ENCODE measurements at places on chromosomes 2 and 18.

DNA sequence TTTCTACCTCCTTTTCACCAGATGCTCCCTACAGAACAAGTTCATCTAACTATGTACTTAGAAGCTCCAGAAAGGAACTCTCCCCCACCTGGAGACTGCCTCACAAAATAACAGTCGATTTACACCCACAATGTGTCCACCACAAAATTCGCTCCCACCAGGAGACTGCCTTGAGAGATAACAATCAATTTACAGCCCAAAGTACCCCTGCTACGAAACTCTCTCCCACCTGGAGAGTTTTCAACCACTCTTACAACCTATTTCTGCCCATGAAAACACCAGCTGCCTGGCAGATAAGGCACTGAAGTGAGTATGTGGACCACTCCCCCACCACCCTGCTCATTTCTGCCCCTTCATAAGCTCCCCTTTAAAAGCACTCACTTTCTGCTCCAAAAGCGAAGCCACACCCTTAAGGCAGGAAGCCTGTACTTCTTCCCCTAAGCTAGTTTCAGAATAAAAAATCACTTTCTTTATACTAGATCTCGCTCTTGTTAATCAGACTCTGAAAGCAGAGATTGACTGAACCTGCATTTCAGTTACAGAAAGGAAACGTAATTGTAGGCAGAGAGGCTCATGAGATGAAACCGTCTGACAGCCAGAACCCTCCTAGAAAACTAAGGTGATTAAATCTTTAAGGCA, 94.4 kb upstream of the RBBP8 start:
- no peak for DNase-seq

DNA sequence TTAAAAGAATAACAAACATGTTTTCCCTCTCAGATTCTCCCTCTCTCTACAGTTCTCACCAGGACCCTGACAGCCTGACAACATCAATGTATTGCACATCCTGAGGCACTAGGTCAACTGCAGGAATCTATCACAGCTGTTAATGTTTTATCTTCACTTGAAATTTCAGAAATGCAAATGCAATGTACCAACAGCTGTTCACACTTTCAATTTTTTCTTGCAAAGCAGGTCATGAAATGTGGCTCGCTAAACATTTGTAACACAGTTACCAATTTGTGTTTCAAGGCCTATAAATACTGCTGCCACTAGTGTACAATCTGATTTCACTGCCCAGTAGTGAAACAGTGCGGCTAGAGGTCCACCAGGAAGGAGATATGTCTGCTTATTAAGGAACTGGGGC, 147.8 kb downstream of the EXOC6B start:
- DNase-seq, result no peak

DNA sequence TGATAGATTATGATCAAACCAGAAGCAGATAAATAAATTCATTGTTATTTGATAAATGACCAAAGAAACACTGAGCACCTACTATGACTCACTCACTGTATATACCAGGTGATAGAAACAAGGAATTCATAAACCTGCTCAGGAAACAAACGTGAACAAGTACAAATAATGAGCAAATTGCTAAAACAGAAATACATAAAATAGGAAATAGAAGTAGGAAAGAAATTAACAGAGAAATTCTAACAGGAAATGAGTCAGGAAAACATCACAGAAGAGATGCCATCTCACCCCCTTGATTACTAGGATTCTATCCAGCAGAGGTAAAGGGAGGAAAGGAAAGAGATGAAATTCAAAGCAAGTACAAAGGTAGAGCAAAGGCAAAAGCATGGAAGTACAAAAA, 31.3 kb downstream of the EXOC6B start:
- DNase-seq, result no peak

GRCh38 chr2:12269041-12269972, 447.4 kb upstream of the TRIB2 start:
- DNase-seq, result no peak

DNA sequence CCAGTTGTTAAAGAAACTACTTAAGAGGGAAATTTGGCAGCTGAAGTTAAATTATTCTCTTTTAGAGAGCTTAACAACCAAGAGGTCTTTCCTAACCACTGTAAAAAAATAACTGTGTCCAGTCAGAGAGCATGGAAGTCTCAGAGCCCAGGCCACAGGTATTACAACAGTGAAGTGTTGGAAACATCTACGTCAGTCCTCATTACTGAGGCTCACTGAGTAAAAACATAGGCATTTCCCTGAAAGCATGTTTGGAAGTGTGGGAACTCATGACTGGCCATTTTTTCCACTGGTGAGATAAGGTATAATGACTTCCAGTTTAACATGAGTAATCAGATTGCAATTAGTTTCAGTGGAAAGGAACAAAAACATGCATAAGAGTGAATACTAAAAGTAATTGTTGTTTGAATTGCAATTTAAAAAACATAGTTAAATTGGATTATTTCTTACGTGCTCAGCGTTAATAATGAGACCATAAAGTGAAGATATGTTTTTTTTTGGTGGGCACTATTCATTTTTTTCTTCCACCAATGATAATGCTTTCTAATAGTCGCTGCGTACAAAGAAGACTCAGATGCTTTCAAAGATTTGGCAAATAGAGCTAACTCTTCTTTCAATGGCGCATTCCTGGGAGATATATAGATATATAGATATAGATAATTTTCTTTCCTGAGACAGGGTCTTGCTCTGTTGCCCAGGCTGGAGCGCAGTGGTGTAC, 60.8 kb downstream of the EFEMP1 start:
- no peak for DNase-seq

- no peak for DNase-seq
Observed at GRCh38 chr18:39845106-39845505, 2109.9 kb upstream of the PIK3C3 start.

- no peak for DNase-seq
Observed at GRCh38 chr2:228224410-228224809, 42.9 kb upstream of the SPHKAP start.

- DNase-seq, result no peak
Observed at GRCh38 chr2:172249334-172249733, 146.6 kb upstream of the DLX2 start.

DNA sequence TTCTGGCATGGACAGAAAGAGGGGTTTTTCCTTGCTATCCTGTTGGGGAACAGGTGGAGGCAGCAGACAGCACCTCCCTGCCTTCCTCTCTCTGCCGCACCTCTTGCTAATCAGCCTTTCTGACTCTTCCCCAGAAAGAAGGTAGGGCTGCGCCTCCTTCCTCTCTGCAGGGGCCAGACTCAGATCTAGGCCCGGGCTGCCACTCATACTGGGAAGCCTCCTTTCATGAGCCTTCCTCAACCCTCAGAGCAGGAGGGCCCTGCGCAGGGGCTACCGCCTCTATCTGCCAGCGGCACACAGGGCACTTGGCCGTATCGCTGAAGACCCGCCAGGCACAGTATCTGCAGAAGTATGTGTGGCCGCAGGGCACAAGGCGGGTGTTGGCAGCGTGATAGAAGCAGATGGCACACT, 7.1 kb downstream of the NEURL3 start:
- no peak for DNase-seq

- no peak for DNase-seq
Observed at GRCh38 chr2:124875627-124876244, 850.6 kb downstream of the CNTNAP5 start.

DNA sequence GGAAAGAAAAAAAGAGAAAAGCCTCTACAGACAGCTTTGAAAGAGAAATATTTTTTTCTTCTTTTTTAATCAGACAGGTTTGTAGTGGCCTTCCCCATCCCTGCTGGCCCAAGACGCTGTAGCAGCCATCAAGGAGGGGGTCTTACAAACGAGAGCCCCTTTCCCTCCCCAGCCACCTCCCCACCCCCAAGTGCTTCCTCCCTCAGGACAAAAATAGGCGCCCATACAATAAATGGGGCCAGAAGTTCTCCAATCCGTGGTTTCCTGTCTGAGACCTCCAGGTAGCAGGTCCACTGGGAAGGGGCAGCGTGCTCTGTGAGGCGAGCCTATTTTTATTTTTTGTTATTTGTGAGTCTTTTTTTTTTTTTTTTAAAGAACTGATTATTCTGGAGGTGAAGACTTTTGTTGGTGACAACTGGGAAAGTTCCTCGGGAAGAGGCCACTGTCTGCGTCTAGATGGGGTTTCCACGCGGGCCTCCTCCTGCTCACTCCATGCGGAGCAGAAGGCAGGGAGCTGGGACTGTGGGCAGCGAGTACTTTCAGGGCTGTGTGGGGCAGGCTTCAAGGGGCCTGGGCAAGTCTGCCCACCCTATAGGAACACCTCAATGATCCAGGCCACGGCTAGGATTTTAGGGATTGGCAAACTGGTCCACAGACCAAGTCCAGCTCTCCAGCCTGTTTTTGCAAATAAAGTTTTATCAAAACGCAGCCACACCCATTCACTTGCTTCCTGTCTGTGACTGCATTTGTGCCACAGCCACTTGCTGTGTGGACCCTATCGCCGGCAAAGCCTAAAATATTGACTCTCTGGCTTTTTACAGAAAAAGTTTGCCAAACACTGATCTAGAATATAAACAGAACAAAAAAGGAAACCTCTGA, 139.6 kb downstream of the CTIF start:
- no peak for DNase-seq

DNA sequence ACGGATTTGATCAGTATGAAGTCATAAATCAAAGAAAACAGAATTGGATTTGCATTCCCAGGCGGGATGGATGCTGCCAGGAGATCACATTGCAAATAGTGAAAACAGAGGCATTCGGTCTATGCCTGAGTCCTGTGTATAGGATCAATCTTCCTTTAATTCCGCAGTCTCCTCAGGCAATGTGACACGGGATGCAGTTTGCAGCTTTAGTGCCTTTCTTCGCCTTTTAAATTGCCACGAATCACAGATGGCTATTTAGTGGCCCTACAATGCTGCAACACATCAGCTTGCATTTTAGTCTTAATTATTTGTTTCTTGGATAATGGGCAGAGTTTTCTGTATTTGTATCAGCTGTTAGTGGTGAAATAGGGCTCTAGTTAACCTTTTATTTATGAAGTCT, 6.8 kb downstream of the ADCYAP1 start:
- DNase-seq, result no peak

GRCh38 chr2:11998218-11998617, 251.8 kb downstream of the LPIN1 start:
- DNase-seq, result no peak

DNA sequence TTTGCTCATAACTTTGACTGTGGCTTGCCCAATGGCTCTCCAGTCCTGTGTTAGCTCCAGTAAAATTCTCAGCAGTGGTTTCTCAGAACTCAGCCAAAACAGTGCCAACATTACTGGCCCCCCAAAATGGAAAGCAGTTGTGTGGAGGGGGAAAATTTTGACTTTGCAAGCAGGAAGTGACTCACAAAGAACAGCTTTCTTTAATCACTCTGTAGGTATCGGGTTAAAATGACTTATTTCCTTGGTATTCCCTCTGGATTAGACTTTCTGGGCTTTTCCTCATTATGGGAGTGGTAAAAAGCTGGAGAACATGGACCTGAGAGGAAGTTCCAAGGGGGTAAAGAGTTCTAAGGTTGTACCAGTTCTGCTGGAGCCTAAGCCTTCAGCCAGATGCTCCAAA, 175.7 kb upstream of the RND3 start:
- no peak for DNase-seq

DNA sequence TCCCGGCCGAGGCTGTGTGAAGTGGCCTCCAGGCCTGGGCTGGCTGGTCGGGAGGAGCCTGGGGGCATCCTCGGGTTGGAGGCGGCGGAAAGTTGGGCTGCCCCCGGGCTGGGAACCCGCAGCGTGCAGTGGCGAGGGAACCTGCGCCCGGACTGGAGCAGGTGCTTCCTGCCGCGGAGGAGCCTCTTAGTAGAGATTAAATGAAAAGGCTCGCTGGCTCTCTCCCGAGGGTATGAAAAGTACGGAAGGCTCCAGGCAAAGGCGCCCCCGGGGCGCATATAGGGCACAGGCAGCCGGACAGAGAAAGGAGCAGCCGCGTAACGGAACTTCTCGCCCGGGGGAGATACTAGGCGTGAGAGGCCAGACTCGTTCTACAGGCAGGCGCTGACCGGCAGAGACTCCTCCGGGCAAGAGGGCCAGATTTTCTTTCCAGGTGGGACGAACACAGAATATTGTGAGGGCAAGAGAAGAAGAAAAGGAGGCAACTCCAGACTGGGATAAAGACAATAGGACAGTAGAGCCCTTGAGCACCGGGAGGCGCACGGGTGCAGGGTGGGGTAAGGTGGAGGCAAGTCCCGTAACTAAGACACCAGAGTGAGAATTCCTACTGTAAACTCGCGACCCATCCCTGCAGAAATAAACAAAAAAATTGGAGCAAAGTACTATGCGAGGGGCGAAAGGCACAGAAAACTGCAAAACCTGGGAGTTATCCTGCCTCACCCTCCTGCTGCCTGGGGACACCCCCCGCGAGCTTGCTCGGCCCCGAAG, 816 bp downstream of the CDH2 start:
- DNase-seq, result no peak

GRCh38 chr2:29262681-29263260, 147.6 kb downstream of the CLIP4 start:
- no peak for DNase-seq

DNA sequence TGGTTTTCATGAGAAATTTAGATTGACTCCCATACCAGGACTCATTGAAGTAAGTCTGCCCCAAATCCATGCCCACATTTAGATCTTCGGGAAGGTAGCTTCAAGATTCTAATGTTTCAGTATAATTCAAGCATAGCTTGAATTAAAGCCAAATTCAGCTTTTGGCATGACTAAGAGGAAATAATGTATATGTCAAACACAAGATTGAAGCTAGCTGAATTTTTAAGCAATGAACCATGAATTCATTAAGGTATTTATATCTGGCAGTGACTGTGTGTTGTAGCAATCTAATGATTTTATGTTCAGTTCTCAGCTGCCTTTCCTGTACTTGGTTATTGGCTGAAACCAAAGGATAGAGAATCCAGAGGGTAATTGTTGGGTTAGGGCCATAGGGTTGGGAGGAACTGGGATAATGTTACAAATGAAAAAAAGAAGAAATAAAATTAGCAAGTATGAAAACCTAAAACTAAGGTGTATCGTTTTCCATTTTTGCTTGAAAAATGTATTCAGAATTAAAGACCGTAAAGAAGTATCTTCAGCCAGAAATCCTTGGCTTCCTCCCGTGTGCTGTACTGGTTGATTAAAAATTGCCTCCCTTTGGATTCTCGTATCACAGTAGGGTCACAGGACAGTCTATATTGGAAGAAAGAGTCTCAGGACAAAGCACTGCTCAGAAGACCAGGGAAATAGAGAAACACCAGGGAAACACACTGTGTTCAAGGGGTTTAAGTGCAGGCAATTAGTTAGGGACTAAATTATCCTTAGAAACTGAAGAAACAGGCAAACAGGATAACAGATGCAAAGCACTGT, 119.0 kb upstream of the FN1 start:
- no peak for DNase-seq

- no peak for DNase-seq
Observed at GRCh38 chr2:167293943-167294775, 405.9 kb downstream of the XIRP2 start.

All from effector CD8-positive, alpha-beta T cell (primary cell).